ENCODE measurements at places on chromosomes 7 and 10.

GRCh38 chr7:36852931-36853330 lies 128.6 kb upstream of the AOAH start:
- DNase-seq = no peak

DNA sequence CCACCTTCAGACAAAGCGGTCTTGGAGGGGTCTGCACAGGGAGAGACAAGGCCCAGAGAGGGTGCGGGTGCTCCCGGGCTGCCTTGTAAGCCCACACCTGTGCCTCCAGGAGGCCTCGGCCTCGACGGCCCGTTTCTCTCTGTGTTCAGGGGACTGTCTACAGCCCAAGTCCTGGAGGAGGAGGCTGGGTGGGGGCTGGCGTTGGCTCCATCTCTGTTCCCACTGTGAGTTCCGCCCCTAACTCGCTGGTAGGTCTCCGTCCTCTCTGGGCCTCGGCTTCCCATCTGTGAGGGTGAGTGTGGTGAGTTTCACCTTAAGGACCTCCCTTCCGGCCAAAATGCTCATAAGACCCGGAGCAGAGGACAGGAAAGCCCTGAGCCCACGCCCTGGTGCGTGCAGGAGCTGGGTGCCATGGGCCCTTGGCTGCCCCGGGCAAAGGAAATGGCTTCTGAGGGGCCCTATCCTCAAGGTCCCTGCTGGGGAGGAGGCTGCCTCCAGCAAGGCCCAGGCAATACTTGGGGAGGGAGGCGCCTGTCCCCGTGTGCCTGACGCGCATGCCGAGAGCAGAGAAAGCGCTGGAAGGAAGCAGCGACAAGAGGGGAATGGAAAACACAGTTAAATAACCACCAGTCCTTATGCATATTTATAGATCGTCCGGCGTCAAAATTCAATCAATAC lies 276.8 kb downstream of the ELFN1 start:
- no peak for DNase-seq

GRCh38 chr7:100629117-100629716 lies 12.1 kb downstream of the TFR2 start:
- peak; percentile 57 for DNase-seq

GRCh38 chr7:94436018-94436604 lies 41.4 kb downstream of the COL1A2 start:
- DNase-seq = peak; percentile 70

GRCh38 chr7:127976056-127976737 lies 55.0 kb downstream of the LRRC4 start:
- DNase-seq = no peak

DNA sequence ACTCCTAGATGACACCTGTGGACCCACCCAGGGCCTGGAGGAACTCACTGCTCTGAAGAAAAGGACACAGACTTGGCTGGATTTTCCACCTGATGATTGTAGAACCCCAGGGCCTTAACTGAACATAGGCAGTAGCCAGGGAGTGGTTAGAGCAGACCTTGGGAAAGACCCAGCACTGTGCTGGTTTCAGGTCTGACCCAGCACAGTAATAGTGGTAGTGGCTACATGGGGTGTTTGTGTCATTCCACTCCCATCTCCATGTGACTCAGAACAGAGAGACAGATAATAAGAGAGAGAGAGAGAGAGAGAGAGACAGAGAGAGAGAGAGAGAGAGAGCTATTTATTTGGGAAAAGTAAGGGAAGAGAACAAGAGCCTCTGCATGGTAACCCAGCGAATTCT lies 239.1 kb upstream of the MEOX2 start:
- DNase-seq = no peak

- no peak for DNase-seq
These were observed 68.0 kb downstream of the DIP2C start for GRCh38 chr10:621513-621912.

- peak; percentile 31 for DNase-seq
These were observed 31.4 kb downstream of the OAT start for GRCh38 chr10:124387078-124387874.

- no peak for DNase-seq
These were observed 196.6 kb upstream of the FRMD4A start for GRCh38 chr10:14527134-14527844.

- peak; percentile 6 for DNase-seq
These were observed at the start of gene CPVL for GRCh38 chr7:29146057-29146706. Gene CPVL (minus strand): TSS chr7:29146537. CDS start chr7:29121061, 25,476 bp downstream.

GRCh38 chr10:70277396-70278030 lies 6.3 kb downstream of the NPFFR1 start:
- no peak for DNase-seq

GRCh38 chr10:83820033-83820432 lies 319.3 kb upstream of the GHITM start:
- DNase-seq = no peak

GRCh38 chr7:52955522-52955921 lies 79.9 kb upstream of the POM121L12 start:
- no peak for DNase-seq

- DNase-seq = no peak
These were observed 36.6 kb upstream of the PLPP4 start for GRCh38 chr10:120420421-120420820.

DNA sequence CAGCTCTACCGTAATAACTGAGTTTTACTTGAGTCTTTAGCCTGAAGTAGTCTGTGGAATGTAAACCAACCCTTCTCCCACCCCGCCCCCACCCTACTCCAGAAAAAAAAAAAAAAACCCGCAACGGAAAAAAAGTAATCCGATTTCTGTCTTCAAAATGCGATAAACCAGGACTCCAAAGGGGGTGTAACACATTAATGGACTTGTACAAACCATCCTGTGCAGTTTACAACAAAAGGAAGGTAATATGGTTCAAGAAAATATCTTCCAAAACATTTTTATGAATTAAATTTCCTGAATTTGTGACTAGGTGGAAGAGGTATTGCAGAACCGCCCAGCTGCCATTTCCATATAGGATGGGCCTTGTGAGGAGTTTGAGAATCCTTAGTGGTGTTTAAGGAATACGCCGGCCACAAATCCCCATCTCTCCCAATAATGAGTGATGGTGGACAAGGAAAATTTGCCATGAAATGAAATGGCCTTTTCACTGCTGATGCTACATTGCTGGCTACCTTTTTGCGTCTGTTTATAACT lies 10.6 kb downstream of the SKIDA1 start:
- DNase-seq = no peak

DNA sequence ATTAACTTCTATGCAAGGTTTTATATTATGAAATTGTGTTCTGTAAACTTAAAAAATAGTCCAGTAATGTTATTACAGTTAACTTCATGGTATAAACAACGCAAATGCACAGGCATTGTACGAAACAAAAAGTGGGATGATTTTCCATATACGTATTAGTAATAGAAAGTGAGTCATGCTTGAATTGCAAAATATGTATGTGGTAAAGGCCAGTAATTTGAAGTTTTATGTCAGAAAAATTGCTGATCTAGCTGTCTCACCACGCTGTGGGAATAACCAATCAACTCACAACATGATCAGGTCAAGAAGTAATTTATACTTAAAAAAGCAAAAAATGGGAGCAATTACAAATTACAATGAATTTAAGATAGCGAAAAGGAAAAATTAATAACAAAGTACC lies 37.0 kb upstream of the GLI3 start:
- no peak for DNase-seq
